ENCODE measurements at places on chromosomes 13 and 19. TPM values are rescaled to one million over a fixed set of nuclear protein-coding genes. Genes with fewer than 3 reads are reported as not detected.

Gene TEAD2
- total RNA-seq = 57.9 TPM

Gene SIGLEC11
- 0.75 TPM for total RNA-seq

Gene GARIN5A
- 2.0 TPM for total RNA-seq

Gene LGALS14
- total RNA-seq = not detected

Gene ADGRE3
- not detected for total RNA-seq

All from Right ventricle myocardium superior (tissue), 1 donor.